Stimulated activated CD4-positive, alpha-beta T cell treated with anti-CD3 and anti-CD28 coated beads, Interleukin-1b, Interleukin-23, amount 100 ng/mL, for 4 hours (primary cell): ENCODE measurements at places on chromosomes 2 and 18.

- no peak for DNase-seq
Measured at GRCh38 chr2:150046211-150046610, 441.3 kb downstream of the RND3 start.

GRCh38 chr2:1512321-1513289, 99.3 kb downstream of the TPO start:
- no peak for DNase-seq

- peak; percentile 51 for DNase-seq
Measured at GRCh38 chr2:112626604-112627059, 19.1 kb upstream of the SLC20A1 start.

- no peak for DNase-seq
Measured at GRCh38 chr2:128445523-128445900, 126.8 kb upstream of the HS6ST1 start.

GRCh38 chr2:71554028-71554705, 100.8 kb downstream of the DYSF start:
- DNase-seq, result no peak

DNA sequence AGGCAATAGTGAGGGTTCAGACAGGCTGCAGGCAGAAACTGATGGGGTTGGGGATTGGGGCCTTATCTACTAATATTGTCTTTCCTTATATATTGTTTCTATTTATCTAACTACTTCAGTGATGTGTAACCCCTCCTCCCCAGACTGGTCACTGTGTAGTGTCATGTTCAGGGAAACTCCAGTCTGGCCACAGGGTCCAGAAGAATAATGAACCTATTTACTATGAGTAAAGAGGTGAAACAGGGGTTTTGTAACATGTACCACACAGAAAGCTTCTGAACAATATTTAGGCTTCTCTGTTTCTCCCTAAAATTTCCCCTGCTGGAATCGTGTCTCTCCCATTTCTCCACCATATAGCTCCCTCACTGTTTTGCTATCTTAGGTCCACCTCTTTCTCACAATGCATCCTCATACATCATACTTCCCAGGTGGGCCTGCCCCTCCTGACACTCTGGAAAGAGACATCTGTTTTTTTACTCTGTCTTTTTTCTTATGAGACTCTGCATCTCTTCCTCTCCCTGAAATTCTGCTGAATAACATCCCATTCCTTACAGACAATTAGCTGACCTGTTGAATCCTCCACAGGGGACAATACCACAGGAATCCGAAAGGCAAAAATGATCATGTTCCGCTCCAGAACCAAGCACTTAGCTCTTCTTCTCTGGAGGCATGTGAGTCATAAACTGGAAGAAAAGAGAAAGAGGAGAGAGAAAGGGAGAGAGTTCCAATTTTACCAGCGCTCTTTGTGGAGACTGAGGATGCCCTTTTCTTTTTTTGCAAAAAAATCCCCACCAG, 154.8 kb downstream of the ZEB2 start:
- no peak for DNase-seq

GRCh38 chr2:11129598-11130449, 25.4 kb upstream of the SLC66A3 start:
- peak; percentile 71 for DNase-seq

DNA sequence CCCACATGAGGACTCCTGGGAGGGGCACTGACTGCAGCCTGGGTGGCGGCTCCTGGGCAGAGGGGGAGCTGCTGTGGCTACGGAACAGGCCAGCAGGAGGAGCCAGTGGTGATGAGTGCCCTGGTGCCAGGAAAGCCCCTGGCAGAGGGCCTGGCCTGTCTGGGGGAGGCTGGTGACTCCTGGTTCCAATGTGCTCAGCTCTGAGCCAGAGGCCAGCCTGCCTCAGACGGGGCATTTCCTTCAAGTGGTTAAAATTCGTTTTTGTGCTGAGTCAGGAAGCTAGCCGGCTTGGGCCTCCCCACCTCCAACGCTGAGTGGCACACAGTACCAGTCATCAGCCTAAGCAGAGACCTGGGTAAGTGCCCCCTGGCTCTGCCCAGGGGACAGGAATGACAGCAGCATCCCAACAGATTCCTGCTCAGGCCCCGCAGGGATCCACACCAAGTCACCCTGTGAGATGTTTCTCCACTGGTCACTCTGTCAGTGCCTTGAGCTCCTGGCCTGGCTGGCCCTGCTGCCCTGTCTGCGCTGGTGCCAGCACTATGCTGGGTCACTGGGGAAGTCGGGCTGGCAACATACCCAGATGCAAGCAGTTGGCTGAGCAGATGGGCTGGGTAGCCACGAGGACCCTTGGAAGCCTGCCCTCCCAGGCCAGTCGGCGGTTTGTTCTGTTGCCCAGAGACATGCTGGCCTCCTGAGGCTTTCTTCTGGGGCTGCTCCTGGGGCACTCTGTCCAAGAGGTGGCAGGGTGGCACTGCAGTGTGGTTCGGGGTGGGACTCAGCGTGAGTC, 7.1 kb upstream of the KLF11 start:
- no peak for DNase-seq
